ENCODE measurements at places on chromosomes 3 and 15. TPM values are rescaled to one million over a fixed set of nuclear protein-coding genes. Genes with fewer than 3 reads are reported as not detected.

Gene ADAMTS17
- 1.0 TPM for total RNA-seq

Gene INKA1
- total RNA-seq = 8.8 TPM

Gene CLDN1
- total RNA-seq = 299 TPM

Gene STAB1
- 0.07 TPM for total RNA-seq

Gene C3orf20
- not detected for total RNA-seq

Gene PLA2G4E
- total RNA-seq = 0.14 TPM

Gene CLDN11
- 0.43 TPM for total RNA-seq

Gene DPPA2
- total RNA-seq = not detected

Gene HIGD1A
- 234 TPM for total RNA-seq

Gene LSAMP
- total RNA-seq = not detected

Gene CPNE9
- total RNA-seq = not detected

Gene RPUSD3
- 37.9 TPM for total RNA-seq

Gene RPL29
- total RNA-seq = 989 TPM

Gene MAGEL2
- not detected for total RNA-seq

Gene CPEB1
- not detected for total RNA-seq

Gene NR1I2
- total RNA-seq = under 0.01 TPM

Gene ICE2
- 29.7 TPM for total RNA-seq

Gene CEP19
- 1.4 TPM for total RNA-seq

Gene CADPS
- 0.14 TPM for total RNA-seq

Gene GNAT1
- total RNA-seq = not detected

Gene BCHE
- 1.6 TPM for total RNA-seq

Gene OXTR
- total RNA-seq = 0.68 TPM

Gene CYP19A1
- total RNA-seq = not detected

Gene ATP10A
- total RNA-seq = 1.00 TPM

Gene P2RY14
- total RNA-seq = not detected
